ENCODE measurements at places on chromosomes 1 and 21.

DNA sequence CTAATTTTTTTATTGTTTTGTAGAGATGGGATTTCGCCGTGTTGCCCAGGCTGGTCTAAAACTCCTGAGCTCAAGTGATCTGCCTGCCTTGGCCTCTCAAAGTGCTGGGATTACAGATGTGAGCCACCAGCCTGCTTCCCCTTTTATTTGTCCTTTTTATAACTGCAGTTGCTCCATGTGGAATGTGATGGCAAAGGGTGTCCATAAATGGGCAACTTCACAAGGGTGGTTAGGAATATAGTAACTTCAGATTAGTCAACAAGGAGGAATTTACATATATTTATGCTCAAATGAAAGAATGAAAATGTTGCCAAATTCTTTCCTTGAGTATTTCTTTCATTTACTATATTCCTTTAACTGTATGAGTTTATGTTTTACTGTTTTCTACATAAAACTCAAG, 182.9 kb downstream of the BACH1 start:
- DNase-seq: no peak

GRCh38 chr1:85137660-85138059, 63.2 kb downstream of the SYDE2 start:
- DNase-seq: no peak

- no peak for DNase-seq
These were observed 19.7 kb downstream of the ELK4 start for GRCh38 chr1:205612104-205612503.

GRCh38 chr1:56534130-56534651, 45.2 kb downstream of the PLPP3 start:
- DNase-seq: no peak

- no peak for DNase-seq
These were observed 85.9 kb downstream of the TCP10L start for GRCh38 chr21:32499249-32500055.

DNA sequence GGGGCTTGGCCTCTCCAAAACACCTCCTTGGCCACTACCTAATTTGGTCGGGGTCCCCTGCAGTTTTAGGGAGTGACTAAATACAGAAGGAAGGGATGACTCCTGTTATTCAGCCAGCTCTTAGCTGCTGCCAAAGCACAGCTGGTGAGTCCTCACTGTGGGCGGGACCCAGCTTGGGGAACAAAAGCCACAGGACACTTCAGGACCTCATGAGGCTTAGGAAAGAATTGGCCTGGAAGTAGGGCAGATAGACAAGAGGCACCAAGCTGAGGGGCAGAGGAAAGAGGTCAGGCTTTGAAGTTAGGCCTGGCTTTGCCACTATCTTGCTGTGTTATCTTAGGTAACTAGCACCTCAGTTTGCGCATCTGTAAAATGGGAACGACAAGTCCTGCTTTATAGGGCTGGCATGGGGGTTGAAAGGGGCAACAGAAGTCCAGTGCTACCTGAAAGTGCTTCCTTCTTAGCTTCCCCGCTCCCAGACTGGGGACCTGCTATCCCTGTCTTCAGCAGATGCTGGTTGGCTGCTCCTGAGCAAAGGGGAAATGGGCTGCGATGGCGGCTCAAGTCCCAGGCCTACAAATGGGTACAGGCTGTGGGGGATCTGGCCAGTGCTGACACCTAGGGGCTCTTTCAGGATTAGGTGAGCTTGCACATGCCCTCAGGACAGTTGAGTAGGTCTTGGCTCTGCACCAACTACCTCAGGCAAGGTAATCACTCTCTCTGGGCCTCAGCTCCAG, 15.7 kb downstream of the IFI6 start:
- DNase-seq: no peak

DNA sequence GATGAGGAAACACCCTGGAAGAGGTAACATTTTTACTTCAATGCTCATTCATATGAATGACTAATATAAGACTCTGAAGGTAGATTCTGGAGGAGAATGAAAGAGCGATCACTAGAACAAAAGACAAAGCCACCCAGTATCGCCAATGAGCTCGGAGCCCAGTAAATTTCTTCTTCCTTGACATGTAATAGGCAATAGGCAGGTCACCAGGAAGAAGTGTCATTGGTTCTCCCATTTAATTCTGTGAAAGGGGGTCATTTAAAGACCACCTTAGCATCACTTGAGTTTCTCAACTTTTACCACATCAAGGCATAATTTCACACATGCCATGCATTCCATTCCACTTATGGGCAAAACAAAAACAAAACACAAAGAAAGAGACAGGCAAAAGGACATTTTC, 7.9 kb downstream of the TNFSF18 start:
- DNase-seq: no peak

- no peak for DNase-seq
These were observed 4.9 kb upstream of the PROX1 start for GRCh38 chr1:213982672-213983492.

GRCh38 chr21:37762606-37763005, 153.7 kb downstream of the KCNJ6 start:
- no peak for DNase-seq

- no peak for DNase-seq
These were observed 20.7 kb upstream of the RCC2 start for GRCh38 chr1:17460219-17460618.

DNA sequence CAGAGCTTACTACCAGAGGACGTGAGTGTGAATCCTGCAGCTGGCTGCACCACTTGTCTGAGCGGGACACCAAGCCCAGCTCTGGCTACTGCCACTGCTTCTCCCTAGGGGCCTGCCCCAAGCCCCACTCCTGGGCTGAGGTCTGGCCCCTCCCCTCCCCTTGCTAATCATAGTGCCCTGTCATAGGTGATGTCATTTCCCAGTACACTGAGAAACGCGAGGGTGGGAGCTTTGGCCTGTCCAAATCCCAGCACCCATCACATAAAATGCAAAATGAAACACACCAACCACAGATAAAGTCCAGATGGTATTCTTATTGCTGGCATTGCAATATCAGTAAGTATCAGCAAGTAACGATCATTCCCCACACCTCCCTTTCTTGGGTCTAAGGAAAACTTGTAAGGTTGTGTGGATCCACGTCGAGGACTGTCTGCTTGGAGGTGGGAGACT, 77.7 kb downstream of the TOMM20 start:
- no peak for DNase-seq

DNA sequence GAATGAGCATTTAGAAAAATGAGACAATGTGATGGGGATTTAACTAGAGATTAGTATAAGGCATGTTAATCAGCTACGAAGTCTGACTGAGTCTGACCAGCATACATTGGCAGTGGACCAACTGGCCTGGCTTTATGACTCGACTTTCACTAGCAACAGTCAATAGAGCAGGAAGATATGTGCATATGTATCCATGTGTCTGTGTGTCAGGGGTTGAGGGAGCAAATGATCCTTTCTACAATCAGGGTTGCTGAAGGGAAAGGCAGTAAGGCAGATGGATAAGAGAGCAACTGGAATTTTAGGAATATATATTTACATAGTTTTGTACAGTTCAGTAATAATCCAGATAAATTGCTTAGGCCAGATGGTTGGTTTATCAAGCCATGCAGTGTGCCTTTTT, 645.6 kb downstream of the PLA2G4A start:
- no peak for DNase-seq

All from activated naive CD4-positive, alpha-beta T cell (primary cell).